IPS-NIHi11 (cell line): ENCODE measurements at places on chromosomes 6 and 20.

- no peak for DNase-seq
Measured at GRCh38 chr6:24910331-24910960, 25.3 kb downstream of the RIPOR2 start.

DNA sequence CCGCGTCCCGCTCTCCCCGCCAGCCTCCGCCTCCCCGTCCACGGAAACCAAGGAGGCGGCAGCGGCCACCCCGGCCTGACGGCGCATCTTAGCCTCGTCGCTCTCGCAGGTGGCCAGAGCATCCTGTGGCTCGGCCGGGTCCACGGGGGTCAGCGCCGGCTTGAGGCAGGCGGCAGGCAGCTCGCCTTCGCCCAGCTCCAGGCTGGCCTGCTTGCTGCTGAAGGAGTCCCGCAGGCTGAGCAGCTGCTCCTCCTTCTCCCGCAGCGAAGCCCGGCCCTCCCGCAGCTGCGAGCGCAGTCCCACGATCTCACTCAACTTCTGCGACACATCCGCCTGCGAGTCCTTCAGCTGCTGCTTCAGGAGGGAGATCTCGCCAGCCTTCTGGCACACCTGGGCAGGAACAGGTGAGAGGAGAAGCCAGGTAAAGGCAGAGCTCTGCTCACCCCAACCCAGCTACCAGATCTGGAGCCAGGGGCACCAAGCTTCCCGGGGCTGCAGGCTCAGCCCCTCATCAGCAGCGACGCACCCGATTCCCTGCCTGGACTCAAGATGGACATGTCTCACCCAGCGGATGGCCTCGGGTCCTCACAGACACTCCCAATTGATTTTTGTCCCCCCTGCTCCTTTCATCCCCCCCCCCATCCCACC is 5.2 kb upstream of the FASTKD5 start:
- no peak for DNase-seq

- peak; percentile 87 for DNase-seq
Measured at GRCh38 chr6:13813621-13814175, 659 bp downstream of the MCUR1 start.

DNA sequence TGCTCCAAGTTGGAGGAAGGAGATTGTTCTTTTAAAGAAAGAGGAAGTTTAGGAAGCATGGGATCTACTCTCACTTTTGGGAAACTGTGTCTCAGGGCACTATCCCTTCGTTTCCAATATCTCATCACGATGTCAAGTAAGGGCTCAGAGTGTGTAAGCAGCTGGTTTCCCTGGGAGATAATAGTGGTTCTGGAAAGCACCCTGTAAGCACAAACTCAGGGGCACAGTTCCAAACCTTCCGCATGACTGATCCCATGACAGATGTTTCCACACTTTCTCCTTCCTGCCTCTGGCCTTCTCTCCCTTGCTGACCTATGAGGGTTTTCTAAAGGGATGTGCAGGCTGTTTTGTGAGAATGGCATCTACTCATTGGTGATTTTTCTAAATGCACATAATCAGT is 33.9 kb downstream of the ADTRP start:
- DNase-seq: no peak

GRCh38 chr20:1595333-1595732 is 24.5 kb downstream of the SIRPB1 start:
- DNase-seq: no peak

DNA sequence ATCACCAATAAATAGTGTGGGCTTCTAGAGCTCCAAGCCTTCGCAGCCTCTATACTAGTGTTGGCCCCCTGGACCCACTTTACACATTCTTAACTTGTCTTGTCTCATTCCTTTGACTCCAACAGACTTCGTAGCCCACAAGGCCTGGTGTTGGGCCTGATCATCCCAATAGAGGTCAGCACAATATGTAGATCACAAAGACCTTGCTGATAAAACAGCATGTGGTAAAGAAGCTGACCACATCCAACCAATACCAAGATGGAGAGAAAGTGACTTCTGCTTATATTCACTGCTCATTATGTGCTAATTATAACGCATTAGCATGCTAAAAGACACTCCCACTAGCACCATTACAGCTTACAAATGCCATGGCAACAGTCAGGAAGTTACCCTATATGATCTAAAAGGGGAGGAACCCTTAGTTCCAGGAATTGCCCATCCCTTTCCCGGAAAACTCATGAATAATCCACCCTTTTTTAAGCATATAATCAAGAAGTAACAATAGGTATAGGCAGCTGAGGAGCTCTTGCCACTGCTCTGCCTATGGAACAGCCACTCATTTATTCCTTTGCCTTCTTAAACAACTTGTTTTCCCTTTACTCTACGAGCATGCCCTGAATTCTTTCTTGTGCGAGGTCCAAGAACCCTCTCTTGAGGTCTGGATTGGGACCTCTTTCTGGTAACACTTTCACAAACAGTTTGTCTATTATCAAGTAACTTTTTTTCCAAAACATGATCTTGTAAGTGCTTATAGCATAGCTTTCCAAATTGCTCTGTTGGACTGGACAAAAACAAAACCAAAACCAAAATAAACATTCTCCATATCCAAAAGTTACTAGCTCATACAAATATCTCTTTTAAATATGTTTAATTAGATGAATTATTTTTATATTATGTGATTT is 54.6 kb upstream of the ECHDC1 start:
- DNase-seq: no peak

GRCh38 chr6:90739339-90739738 is 152.5 kb upstream of the MAP3K7 start:
- DNase-seq: no peak

GRCh38 chr6:129500958-129501739 is 208.8 kb downstream of the ARHGAP18 start:
- DNase-seq: peak; percentile 29

- no peak for DNase-seq
Measured at GRCh38 chr6:4910037-4910760, 93.6 kb downstream of the RPP40 start.

- DNase-seq: no peak
Measured at GRCh38 chr20:53079261-53079691, 107.1 kb downstream of the TSHZ2 start.

DNA sequence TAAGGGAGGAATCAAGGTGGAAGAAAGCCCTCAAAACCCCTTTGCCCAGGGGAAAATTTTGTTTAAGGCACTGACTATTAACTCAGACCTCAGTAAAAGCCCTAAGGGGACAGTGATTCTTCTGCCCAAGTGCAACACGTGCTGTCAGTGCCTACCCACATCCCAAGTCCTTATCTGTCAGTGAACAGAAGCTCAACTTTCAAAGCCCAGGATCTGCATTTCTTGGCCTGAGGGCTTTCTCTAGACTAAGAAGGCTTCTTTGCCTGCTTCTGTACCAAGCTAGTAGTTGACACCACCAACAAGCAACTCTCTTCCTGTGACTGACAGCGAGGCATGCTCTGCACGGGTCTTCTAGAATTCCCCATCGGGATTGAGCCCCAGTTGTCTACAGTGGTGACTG is 416.0 kb upstream of the SPTLC3 start:
- no peak for DNase-seq

DNA sequence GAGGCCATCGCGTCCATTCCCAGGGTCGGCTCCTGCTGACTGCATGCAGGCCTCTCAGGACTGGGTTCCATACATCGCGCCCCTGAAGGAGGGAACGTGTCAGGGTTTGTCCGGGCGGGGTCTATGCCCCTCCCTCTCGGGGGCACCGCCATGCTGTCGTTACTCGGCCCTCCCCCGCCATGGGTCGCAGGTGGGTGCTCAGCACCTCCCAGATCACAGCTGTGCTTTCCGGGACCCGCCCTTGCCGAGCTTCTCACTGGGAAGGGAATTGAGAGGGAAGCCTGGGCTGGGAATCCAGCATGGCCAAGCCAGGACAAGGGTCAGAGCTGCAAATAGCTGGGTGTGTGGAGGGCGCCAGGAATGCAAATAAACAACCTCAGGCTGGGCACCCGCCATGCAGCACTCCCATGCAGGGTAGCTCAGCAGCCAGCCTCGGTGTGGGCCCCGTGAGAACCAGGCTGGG is at the start of gene FRMD1:
Gene FRMD1, minus strand, starts transcription at position 270 of the 463 bp plus-strand sequence. Its CDS starts 118 bp downstream, at position 152.
- no peak for DNase-seq

GRCh38 chr20:31568041-31568731 is 36.9 kb upstream of the ID1 start:
- DNase-seq: no peak

- no peak for DNase-seq
Measured at GRCh38 chr6:128492386-128492785, 28.0 kb downstream of the PTPRK start.

DNA sequence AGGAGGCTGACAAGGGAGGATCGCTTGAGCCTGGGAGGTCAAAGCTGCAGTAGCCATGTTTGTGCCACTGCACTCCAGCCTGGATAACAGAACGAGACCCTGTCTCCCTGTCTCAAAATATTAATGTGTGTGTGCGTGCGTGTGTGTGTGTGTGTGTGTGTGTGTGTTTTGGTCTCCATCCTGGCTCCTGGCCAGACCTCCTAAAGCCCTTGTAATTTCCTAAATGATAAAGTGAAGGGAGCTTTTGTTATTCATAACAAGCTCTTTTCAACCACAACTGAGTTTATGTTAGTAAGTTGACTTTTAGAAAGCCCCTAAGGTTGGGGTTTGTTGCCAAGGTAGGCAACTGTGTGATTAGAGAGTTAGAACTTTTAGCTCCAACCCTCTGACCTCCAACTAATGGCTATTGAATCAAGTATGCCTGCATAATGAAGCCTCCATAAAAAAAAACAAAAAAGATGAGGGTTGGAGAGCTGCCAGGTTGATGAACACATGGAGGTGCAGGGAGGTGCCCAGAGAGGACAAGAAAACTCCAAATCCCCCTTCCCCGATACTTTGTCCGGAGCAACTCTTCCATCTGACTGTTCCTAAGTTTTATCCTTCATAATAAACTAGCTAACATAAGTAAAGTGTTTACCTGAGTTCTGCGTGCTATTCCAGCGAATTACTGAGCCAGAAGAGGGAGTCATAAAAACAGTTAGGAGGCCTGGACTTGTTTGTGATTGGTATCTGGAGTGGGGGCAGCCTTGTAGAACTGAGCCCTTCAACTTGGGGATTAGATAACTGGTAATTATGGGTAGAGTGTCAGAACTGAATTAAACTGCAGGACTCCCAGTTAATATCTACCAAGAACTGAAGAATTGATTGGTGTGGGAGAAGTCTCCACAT is 5.3 kb upstream of the AIF1 start:
- no peak for DNase-seq

GRCh38 chr20:16013631-16014030 is 559.6 kb downstream of the KIF16B start:
- DNase-seq: no peak

DNA sequence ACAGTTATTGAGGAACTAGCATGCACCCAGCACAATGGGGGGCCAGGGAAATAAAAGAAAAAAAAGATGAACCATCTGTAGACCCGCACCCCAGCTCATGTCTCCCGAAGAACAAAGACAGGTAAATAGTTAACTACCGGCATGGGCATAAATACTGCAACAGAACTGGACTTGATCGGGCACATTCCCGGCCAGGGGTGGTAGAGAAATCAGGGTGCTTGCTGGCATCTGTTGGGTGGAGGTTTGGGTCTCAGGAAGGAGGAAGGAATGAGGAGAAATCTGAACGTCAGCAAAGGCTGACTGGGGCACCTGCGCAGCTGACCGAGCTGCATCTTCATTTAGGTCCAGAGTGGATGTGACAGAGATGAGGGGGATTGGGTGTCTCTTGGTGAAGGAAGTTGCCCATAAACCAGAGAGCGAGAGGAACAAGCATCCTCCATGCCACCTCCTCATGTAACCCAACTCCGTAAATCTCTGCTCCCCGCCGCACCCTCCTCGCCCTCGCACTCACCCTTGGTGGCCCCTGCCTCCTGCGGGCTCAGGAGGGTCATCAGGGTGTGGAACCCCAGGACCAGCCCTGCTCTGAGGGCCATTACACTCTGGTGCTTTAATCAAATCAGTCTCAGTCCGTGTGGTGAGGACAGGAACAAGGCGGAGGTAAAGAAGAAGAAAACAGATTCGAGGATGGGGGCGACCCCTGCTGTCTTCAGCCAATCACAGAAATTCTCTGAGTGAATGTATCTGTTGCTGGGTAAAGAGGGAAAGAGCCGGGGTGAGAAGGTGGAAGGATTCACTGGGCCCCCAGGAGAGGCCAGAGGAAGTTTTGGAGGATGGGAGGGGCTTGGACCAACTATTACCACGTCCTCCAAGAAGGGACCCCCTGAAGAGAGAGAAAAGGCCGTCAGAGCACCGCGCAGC is at the start of gene HLA-DOA:
Gene HLA-DOA, minus strand, starts transcription at position 648 of the 918 bp plus-strand sequence.
- DNase-seq: peak; percentile 89
